ENCODE measurements at places on chromosomes 4 and X.

DNA sequence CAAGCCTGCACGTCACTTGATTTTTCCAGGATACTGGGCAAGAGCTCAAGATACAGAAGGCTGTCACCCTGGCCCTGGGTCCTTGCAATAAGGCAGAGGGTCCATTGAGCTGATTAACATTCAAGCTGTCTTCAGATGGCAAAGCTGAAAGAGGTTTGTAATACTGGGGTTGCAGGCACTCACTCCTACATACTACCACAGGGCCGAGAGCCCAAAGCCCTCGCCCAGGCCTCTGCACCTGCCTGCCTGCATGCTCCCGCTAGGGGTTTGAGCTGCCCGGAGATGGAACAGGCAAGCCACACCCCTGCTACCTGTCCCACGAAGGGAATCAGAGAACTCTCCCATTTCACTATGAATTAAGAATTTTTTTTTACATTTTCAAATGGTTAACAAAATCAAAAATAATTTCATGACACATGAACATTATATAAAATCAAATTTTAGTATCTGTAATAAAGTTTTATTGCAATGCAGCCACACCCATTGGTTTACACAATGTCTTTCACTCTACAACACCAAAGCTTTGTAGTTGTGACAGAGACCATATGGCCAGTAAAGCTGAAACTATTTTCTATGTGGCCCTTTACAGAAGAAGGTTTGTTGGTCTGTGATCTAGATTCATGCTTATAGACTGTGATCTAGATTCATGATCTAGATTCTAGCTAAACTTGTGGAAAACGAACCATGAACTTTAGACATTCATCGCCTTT lies 530.4 kb upstream of the IGFBP7 start:
- DNase-seq = no peak

DNA sequence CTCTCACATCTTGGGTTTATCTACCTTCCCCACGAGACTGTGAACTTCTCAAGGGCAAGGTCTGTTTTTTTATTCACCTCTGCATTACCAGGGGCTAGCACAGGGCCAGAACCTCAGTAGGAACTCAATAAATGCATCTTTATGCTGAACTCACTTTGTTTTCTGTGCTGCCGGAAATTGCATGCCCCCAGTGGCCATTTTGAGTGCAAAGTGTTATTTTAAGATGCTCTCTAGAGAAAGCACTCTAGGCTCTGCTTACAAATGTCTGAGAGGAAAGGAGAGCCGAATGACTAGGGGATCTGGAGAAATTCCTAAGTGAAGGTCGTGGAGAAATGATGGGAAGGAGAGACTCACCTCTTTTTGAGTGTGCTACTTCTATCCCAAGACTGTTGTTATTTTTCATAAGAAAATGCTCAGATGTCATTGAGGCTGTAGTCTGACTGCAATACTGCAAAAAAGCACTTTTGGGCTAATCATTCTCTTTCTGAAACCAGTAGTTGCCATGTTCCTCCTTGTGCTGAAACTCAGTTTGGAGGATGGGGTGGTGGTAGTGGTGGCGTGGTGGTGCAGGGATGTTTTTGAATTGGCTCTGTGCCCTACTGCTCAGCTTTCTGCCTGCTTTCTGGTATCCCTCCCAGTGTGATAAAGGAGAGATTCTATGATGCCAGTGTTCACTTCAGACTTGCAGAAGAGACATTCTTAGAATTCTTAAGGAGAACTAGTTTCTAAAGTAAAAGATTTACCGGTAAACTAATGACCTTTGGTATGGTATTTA lies 41.3 kb downstream of the DOCK11 start:
- peak; percentile 33 for DNase-seq

- DNase-seq = no peak
These were observed 6.2 kb upstream of the AFF1 start for GRCh38 chr4:86928400-86929255.

- no peak for DNase-seq
These were observed 159.9 kb downstream of the TRIML1 start for GRCh38 chr4:188299161-188299560.

DNA sequence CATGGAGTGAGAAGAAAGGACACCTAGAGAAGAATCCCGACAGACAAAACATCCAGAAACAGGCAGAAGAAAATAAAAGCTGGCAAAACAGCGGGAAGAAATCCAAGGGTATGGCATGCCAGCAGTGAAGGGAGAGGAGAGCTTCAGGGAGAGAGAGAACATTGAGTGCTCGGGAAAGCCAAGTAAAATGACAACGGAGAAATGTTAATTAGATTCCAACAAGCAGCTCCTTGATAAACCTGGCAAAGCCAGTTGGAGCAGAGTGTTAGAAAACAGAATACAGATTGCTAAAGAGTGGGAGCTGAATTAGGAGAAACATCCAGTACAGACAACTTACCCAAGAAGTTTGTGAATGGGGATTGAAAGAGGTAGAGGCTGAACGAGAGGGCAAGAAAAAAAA lies 40.4 kb upstream of the MAOA start:
- no peak for DNase-seq

- no peak for DNase-seq
These were observed 17.4 kb downstream of the FAM9C start for GRCh38 chrX:13026877-13027652.

DNA sequence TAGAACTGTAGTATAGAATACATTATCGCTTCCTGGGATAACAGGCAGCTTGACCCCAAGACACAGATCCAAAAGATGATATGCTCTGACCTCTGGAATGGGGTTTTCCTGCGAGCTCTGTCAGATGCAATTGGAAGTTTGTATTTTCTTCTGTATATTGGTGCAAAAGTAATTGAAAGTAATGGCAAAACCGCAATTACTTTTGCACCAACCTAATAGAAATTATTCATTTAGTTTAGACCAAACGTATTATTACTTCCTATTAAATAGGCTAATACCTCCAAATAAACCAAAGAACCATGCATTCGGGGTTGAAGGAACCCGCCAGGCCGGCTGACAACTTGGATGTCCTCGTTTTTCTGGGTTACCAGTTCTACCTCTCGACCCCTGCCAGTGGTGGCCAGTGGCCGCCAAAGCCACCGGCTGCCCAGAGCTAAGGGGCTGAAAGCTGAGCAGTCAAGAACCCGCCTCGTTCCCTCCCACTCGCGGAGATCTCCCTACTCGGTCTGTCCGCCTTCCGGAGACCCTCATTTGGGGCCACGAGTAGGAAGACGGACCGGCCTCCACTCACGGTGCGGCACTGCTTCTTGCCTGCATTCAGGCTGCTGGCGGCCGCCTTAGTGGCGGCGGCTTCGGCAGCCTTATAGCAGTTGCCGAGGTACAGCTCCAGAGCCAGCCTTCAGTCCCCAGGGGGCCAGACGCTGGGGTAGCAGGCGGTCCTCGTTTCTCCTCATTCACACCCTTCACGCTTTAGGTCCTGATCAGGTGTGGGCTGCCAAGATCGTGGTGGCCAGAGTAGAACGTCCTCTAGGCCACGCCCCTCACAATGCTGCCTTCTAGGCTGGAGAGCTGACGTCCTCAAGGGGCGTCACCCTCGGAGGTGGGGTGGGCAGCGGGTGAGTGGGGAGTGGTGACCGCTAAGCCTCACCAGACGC lies 121.9 kb downstream of the RBMX2 start:
- peak; percentile 11 for DNase-seq

GRCh38 chr4:2457481-2458295 lies 11.2 kb upstream of the RNF4 start:
- DNase-seq = no peak

DNA sequence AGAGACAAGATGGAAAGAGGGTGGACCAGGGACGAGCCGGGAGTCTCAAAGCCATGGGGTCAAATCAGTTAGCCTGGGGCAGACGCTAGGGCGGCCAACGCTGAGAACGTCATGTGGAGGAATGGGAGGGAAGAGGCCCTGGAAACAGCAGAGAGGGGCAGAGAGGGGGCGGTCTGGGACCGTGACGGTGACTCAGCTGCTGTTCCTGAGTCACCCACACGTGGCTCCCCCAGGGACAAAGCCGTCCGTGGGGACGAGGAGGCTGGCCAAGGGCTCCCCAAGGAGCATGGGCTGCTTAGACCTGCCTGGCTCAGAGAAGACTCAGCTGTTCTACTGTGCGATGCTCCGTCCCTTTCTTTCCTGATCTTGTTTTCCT lies 108.4 kb upstream of the LRPAP1 start:
- DNase-seq = peak; percentile 60

DNA sequence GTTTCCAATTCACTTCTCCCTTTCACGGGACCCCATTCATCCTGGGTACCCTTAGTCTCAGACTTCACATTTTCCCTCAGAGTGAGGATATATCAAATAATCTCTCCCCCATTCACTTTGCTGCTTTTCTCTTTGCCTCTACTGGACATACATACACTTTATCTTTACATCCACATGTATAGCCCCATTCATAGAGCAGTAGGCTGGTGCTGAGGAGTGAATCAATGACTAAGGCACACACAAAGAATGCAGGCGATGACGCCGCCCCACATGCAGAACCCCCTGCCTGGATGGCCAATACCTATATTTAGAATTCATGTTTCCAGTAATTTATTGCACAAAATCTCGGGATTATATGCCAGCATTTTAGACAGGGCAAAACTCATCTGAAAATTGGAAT lies 554.3 kb upstream of the TENM3 start:
- peak; percentile 39 for DNase-seq

- DNase-seq = peak; percentile 48
These were observed 4.8 kb downstream of the ADAMTS3 start for GRCh38 chr4:72564184-72564583.

DNA sequence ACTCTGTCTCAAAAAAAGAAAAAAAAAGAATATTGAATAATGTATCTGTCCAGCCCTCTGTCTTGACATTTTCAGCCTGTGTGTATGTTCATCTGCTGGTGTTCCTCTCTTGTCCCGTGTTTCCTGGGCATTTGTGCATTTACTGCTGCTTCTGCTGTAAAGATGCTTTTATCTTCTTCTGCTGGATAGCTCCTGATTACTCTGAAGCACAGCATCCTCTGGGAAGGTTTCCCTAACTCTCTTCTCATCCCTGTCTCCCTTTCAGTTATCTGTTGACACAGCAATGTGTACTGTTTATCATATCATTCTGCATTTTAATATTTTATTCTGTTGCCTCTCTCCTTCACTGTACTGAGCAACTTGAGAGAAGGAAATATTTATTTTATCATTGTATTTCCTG lies 74.2 kb upstream of the HPGD start:
- DNase-seq = no peak

- peak; percentile 80 for DNase-seq
These were observed 47.7 kb downstream of the DDX3X start for GRCh38 chrX:41381685-41382084.

DNA sequence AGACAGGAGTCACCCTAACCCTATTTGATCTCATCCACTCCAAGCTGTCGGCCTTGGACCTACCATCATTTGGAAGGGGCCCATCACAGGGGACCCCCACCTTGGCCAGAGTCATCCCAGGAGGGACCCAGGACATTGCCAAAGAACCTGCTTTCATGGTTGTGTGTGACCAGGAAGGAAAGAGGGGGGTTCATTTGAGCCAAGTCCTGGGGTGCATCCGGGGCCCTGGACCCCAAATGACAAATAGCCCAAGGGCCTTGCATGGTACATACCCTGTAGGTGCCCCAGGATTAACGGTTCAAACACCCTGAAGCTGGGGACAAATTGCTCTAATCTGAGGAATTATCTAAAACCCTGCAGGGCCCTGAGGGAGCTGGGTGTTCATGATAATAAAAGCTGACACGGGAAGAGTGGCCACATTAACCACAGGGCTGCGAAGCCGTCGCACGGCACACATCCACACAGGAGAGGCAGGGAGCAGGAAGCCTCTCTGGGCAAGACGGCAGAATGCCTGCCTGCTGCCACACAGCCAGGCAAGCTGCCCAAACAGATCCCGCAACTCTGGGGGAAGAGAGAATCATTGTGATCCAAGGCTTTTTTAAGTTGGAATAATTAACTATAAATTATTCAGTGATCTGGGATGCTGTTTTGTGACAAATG lies 28.2 kb upstream of the PPP2R2C start:
- no peak for DNase-seq

DNA sequence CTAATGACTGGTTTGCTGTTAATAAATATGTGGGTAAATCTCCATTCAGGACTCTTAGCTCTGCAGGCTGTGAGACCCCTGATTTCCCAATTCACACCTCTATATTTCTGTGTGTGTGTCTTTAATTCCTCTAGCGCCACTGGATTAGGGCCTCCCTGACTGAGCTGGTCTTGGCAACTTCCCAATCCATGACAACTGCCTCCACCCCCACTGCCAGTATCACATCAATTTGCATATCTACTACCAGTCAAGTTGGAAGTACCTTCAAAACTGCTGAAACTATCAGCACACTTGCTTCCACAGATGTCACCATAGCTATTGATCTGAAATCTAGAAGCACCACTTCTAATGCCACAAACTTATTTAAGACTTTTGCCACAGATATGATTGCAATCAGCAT lies 27.6 kb downstream of the OPRPN start:
- DNase-seq = no peak

GRCh38 chr4:182575225-182575624 lies 332.0 kb downstream of the TENM3 start:
- no peak for DNase-seq

- peak; percentile 42 for DNase-seq
These were observed 7.2 kb upstream of the IDS start for GRCh38 chrX:149512225-149512885.

DNA sequence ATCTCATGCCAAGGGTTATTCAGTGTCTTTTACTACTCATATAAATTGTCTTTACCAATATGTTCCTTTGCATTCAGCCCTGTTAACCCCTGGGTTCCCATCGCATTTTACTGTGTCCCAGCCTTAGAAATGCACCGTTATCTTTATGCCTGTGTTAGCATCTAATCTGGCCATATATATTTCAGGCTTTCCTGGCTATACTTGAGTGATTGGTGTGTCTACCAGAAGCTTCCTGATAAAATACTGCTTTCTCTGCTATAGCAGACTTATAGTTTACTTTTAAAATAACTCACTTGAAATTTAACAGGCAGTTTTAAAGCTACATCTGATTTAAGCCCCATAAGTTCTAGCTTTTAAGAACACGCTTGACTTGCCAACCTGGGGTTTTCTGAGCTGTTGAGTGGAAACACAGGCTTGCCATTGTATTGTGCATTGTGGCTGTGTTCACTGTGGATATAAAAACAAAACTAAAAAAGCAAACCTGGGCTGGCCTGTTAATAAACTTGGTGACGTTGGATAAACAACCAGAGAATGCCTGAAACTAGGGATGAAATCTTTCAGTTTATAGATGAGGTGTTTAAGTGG lies 185.3 kb upstream of the TAPT1 start:
- no peak for DNase-seq

GRCh38 chr4:47538825-47539154 lies 53.7 kb downstream of the ATP10D start:
- DNase-seq = no peak

- DNase-seq = no peak
These were observed 34.3 kb upstream of the PPP2R2C start for GRCh38 chr4:6506616-6507140.

GRCh38 chr4:109690690-109691410 lies 12.4 kb downstream of the CASP6 start:
- no peak for DNase-seq

DNA sequence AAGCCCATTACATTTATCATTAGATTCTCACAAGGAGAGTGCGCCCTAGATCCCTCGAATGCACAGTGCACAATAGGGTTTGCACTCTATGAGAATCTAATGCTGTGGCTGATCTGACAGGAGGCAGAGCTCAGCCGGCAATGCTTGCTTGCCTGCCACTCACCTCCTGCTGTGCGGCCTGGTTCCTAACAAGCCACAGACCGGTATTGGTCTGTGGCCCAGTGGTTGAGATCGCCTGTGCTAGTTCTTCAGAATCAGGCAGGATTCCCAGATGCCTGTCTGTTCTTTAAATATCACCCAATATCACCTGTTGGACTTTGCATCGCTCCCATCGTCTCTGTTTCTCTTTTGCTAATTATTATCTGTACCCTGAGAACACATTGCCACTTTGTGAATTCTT lies 14.0 kb downstream of the DSPP start:
- DNase-seq = no peak

Measured in EL (cell line).